ENCODE measurements at places on chromosomes 16 and 17.

DNA sequence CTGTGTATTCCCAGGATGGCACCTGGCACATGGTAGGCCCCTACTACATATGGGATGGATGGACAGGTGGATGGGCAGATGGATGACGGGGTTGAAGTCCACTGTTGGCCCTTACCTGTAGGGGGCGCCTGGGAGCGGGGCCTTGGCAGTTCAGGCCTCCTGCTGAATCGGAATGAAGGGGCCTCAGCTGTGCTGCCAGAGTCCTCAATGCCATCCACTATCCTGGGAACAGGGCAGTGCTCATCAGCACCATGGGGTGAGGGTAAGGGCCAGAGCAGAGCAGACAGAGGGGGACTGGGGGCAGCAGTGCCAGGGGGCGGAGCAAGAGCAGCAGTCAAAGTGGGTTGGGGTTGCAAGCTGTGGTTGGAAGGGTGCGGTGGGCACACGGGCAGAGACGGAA, 8.3 kb upstream of the RAB5C start:
- no peak for DNase-seq

DNA sequence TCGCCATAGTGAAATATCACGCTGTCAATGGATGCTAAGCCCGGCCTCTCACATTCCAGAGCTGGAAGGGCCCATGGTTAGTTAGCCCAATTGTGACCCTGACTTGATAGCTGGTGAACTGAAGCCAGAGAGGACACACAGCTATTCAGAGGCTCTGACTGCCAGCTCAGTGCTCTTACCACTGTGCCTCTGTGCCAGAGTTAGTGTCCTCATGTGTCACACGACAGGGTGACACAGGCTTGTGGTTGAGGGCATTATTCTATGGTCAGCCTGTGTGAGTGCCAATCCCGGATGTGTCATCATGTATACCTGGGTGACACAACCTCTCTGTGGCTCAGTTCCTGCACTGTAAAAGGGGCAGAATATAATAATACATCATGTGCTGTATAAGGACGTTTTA, 2.5 kb upstream of the MT1X start:
- no peak for DNase-seq

- DNase-seq = no peak
Observed at GRCh38 chr17:39627712-39628516, 1.2 kb downstream of the PPP1R1B start.

- DNase-seq = no peak
Observed at GRCh38 chr17:19502517-19502916, 31.1 kb upstream of the SLC47A1 start.

GRCh38 chr17:20992416-20992815, 50.4 kb downstream of the USP22 start:
- no peak for DNase-seq

DNA sequence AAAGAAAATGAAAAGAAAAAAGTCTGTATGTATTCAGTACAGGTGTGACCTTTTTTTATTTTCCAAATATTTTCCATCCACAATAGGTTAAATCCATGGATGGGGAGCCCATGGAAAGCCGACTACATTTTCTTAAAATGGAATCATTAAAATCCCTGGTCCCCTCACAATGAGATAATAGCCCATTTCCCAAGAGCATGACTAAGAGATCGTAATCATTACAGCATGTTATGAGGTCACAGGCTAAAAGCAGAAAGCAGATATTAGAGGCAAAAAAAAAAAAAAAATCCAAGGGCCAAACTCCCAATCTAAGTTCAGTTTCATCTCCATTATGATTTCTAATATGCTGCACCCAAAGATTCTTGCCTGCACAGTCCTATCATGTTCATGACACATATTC, 44.7 kb downstream of the CYTH1 start:
- DNase-seq = no peak

DNA sequence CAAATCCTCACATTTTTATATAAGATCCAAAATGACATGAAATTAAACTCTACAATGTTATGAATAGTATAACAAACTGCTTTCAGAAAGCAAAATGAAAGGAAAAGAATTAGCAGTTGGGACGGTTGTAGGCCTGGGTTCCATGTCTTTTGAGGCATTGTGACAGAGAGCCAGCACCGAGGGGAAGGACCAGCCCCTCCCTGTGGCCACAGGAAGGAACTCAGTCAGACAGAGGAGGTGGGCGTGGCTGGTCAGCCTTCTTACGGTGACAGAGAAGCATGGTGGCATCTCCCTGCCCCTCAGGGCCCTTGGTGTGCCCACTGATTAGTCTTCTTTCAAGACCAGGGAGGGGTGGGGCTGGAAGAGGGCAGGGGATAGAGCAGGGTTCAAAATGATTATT, 5.7 kb downstream of the ZNF319 start:
- no peak for DNase-seq

- no peak for DNase-seq
Observed at GRCh38 chr17:4587803-4588202, 3.5 kb downstream of the SMTNL2 start.

DNA sequence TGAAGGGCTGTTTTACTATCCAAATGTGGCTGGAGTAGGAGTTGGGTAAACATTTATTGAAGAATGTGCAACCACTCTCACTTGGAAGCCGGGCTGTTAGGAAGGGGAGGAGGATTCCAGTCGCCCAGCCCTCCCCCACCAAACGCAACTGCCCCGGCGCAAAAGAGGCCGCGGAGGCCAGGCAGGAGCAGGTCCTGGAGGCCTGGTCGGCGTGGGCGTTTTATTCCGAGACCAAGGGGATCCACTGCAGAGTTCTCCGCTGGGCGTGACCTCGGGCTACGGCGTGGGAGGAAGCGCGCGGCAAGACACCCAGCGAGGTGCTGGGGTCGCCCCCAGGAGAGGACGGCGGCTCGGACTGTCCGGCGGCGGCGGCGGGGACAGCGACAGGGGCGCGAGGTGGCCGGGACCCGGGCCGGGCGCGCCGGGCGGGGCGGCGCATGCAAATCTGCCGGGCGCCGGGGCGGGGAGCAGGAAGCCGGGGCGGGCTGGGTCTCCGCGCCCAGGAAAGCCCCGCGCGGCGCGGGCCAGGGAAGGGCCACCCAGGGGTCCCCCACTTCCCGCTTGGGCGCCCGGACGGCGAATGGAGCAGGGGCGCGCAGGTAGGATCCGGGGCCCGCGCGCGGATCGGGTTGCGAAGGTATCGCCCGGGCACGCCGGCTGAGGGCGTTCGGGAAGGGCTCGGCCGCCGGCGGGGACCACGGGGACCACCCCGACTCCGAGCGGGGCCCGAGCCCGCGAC, at the start of gene IL4R:
IL4R (plus strand) TSS at position 553 of the 739 bp plus-strand sequence. CDS start 26,230 bp downstream, outside the sequence.
- no peak for DNase-seq

DNA sequence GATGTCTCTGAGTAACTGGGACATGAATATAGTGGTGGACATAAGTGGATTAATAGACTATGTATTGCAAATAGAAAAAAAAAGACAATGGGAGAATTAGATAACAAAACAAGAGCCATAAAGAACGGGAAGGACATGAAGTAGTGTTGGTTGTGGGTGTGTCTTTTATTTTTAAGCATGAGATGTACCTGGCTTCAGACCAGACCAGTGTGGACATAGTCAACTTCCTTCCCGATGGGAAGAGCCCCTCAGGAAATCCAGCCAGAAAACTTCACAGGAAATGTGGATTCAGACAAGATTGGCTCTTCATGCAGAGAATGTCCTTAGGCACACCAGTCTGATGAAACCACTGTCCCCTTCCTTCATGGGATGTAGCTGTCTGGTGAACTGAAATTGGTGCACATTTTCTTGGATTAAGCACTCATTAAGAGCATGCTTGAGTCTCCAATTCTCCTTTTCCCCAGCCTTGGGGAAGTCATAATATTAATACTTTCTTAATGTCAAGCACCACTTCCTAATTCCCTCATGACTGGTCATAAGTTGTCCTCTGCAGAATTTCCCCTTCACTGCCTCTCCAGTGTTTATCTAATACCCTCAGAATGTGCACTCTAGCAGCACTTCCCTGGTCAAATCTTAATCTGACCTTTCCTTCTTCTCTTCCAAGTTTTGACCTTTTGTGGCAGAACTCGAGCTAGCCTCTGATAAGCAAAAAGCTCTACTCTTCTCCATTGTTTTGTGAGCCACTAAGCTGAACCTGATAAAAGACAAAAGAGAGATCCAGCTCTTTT, 350.6 kb upstream of the MAF start:
- no peak for DNase-seq

DNA sequence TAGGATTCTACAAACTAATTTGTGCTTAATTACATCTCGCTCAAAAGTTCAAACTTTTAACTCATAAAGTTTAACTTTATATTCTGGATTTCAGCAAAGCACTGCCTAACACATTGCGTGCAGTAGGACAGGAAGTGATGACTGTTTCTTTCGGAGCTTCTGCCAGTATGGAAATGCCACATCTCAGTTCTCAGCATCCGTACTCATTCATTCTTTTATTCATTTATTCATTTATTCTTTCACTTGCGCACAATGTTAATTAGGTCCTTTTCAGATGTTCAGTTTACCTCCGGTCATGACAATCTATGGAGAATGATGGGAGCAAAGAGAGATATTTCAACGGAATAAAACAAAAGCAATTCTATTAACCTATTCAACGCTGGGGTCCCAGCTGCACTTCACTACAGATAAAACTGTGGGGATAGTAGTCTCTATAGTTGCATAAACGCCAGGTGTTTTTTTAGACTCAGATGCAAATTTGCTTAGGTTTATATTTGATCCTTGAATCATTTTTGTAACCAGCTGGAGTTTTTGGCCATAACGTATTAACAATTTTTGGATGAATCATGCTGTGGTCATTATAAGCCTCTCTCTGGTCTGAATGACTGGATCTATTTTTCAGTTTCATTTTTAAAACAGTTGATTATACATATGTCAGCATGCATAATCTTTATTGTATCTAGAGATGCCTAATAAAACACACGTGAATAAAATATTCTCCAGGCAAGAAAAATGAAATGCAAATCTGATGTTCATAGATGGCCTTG, 143.9 kb downstream of the KCNJ2 start:
- DNase-seq = no peak

DNA sequence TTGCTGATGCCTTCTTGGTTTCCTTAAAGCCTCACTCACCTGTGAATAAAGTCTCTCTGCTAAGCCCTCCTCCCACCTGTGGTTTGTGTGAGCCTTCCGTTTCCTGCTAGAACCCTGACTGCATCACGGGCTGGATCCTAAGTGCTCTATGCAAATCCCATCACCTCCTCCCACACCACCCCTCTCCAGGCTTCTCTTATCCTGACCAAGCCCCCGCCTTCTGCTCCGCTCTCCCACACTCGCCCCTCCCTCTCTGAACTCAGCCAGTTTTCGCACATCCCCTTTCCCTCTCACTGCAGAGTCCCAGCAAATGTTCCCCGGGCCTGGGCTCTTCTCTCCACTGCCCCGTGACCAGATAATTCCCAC, 51.8 kb downstream of the PIMREG start:
- DNase-seq = no peak

- no peak for DNase-seq
Observed at GRCh38 chr17:29572691-29573557, 4.4 kb downstream of the TP53I13 start.

GRCh38 chr17:3724378-3725077, 825 bp downstream of the HASPIN start:
- no peak for DNase-seq

GRCh38 chr16:55651841-55652824, 3.7 kb upstream of the SLC6A2 start:
- no peak for DNase-seq

- DNase-seq = no peak
Observed at GRCh38 chr16:80991792-80992430, 14.8 kb downstream of the CMC2 start.

- no peak for DNase-seq
Observed at GRCh38 chr17:61611323-61611722, 20.3 kb upstream of the NACA2 start.

GRCh38 chr17:30905742-30906100, 317 bp downstream of the TEFM start:
- DNase-seq = no peak

DNA sequence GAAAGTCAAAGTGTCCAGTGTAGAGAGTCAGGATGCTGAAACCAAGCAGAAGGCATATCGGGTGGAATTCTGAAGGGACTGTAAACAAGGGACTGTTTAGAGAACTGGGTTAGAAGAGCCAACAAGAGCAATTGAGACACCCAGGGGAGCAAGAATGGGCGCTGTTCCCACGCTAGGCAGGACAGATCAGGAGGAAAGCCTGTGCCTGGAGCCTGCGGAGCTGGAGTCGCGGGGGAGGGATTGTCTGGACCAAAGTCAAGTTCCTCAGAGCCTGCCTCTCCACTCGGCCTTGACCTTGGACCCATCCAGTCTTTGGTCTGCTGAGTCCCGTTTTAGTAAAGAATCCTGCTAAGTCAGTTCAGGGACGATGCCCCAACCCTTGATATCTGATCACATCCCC, 14.7 kb upstream of the KLHL36 start:
- peak; percentile 55 for DNase-seq

GRCh38 chr17:58537266-58537665, 22.8 kb upstream of the MTMR4 start:
- DNase-seq = no peak

DNA sequence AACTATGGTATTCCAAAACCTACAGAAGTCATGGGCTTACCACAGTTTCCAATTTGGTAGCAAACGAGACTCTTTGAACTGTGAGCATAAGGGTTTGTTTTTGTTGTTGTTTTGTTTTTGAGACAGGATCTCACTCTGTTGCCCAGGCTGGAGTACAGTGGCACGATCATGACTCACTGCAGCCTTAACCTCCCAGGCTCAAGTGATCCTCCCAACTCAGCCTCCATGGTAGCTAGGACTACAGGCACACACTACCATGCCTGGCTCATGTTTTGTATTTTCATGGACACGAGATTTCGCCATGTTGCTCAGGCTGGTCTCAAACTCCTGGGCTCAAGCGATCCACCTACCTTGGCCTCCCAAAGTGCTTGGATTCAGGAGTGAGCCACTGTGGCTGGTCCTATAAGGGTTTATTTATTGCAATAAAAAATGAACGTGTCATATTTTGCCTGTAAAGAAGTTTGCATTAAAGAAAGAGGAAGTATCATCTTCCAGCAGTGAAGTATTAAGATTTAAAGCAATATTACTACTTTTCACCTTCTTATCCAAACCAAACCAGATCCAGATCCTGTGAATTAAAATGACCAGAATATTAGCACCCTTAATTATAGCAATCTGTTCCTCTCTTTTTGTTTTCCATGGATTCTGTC, 37.2 kb downstream of the KCNJ2 start:
- DNase-seq = no peak

GRCh38 chr16:50323335-50324011, 45.3 kb downstream of the BRD7 start:
- DNase-seq = no peak

DNA sequence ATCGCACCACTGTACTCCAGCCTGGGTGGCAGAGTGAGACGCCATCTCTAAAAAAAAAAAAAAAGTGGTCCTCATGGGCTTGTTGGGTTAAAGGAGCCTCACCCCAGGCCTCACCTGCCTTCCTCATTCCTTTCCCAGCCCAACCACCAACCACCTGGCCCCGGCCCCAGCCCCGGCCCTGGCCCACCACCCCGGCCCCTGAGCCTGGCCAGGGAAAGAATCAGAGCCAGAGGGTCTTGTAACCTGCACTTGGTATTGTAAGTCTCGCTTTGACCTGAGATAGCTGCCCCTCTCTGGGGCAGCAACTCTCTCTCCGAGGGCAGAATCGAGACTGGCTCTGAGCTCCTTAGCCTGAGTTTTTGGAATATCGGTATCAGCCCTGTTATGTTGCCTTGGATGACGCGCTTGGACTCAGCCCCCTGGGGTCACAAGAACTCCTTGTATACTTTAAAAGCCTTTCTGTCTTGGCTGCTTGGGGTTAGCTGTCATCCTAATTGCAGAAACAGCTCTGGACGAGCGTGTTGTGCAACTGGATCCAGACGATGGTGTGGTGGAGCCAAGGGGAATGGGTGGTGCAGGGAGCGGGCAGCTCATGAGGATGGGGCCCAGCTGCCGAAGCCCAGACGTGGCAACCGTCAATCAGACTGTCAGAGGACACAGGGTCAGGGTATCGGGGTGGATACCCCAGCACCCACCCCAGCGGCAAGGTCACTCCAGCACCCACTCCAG, 14.6 kb downstream of the SMTNL2 start:
- no peak for DNase-seq

Measured in brain pericyte (primary cell).